NCI-H69 (cell line): ENCODE measurements at places on chromosomes 4 and X.
A peak's percentile ranks its signal among the peaks of the same experiment; 100 is the strongest.

GRCh38 chr4:85393201-85393600, 81.7 kb upstream of the ARHGAP24 start:
- DNase-seq: no peak

DNA sequence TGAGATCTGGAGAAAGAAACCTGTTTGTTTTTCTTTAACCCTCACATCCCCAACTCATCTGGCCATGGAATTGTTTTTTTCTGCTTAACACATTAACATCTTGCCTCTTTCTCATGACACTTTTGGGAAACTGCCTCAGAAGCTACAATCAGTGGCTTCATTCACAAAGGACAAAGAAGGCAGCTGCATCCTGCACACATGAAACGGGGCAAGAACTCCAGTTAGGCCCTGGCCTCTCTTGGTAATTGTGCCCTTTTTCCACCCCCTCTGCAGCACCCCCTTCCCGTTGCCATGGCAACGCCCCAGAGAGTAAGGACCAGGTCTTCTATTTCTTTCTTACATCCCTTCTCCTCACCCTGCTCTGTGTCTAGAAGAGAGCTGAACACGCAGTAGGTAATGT, 103.4 kb downstream of the PDGFRA start:
- DNase-seq: no peak

- peak; percentile 82 for DNase-seq
Measured at GRCh38 chr4:140018931-140019618, 134.9 kb downstream of the MAML3 start.

DNA sequence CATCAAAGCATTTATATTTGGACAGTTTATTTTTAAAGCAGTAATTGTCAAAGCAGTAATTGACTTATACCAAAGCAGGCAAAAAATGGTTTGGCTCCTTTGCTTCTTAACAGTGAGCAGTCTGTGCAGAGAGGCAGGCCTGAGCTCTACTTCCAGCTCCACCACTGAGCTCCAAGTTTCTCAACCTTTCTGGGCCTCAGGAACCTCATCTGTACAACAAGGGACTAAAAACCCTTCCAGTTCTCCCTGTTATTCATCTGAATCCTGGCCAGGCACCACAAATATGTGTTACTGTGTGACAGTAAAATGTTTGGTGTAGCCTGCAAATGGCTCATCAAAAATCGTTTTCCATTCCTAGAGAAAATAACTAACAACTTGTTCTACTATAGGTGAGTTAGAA, 88.7 kb upstream of the TTC29 start:
- DNase-seq: no peak

DNA sequence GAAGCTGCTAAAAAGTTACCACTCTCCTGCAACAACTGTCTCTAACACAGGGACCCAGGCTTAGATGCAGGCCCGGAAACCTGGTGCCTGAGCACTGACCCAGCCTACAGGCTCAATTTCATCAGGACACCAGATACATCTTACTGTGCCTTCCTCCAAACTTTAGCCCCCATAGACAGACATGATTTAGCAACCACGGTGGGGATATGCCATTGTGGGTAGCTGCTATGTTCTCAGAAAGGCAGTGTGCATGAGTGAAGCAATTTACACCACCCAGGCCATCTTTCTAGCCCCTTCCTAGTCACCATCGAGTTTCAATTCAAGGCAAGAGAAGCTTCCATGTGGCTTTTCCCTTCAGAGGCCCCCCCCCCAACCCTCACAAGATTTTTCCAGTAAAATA, 2.7 kb downstream of the HS3ST1 start:
- DNase-seq: peak; percentile 7

- DNase-seq: no peak
Measured at GRCh38 chr4:182695842-182696241, 221.3 kb downstream of the DCTD start.

DNA sequence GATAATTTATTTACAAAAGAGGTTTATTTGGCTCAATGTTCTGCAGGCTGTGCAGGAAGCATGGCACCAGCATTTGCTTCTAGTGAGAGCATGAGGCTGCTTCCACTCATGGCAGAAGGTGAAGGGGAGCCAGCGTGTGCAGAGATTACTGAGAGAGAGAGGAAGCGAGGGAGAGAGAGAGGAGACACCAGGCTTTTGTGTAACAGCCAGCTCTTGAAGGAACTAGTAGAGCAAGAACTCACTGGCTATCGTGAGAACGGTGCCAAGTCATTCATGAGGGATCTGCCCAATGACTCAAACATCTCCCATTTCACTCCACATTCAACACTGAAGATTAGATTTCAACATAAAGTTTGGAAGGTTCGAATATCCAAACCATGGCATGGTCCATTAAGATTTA, 12.7 kb downstream of the GUCY1A1 start:
- no peak for DNase-seq

DNA sequence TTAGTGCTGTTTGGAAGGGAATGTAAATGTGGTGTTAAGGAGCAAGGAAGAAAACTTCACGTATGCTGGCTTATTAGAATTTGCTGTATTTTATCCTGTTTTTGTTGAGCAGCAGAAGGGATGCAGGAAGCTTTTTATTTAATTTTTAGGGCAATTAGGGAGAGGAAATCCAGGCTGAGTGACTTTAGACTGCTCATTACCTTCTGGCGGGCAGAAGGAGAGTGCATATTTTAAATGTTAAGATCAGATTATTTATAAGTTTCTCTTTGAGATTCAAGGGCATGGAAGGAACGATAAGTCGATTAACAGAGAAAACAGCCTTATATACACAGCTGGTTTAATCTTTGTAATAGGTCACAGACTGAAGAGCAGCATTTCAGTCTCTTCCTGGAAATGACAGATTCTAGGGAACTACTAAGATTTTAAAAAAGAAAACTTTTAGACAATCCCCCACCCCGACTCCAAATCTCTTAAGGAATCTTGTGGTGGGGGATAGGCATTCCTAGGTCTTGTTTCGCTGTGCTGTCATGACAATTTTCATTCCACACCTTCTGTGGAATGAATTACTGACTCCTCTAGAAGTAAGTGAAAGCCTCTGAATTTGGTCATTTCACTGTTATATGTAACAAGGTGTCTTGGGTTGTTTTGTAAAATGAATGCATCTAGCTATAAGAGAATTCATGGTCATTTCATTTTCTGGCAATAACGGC, 402.5 kb downstream of the RAPGEF2 start:
- no peak for DNase-seq

GRCh38 chr4:74830928-74831327, 36.6 kb upstream of the BTC start:
- DNase-seq: no peak

DNA sequence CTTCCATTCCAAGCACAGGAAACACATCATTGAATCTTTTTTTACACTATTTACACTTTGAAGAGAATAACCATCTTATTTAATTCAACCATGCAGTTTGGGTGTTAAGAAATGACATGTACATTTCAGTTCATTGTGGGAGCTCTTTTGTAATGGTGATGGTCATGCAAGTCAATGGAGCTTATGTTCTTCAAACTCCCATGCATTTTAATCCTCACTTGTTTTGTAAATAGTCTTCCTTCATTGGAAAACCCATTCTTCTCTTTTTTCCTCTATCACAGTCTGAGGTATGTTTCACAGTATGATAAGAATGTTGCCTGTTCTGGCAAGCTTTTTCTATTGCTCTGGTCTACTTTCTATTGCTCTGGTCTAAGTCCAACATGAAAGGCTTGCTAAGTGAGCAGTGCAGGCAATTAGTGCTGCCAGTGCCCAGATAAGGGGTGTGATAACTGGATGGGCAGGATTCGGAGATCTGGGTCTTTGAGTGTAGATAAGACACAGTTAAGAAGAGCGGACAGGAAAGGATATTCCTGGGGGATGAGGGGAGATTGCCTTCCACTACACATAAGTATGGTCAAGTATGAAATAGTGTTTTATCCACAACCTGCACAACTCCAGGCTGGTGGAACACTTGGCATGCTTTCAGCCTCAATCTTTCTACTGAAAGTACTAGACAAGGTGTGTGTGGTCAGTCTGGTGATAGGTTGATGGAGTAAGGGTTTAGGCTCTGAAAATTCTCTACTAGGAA, 17.1 kb downstream of the AFP start:
- no peak for DNase-seq

- no peak for DNase-seq
Measured at GRCh38 chrX:848386-848785, 217.8 kb downstream of the SHOX start.

DNA sequence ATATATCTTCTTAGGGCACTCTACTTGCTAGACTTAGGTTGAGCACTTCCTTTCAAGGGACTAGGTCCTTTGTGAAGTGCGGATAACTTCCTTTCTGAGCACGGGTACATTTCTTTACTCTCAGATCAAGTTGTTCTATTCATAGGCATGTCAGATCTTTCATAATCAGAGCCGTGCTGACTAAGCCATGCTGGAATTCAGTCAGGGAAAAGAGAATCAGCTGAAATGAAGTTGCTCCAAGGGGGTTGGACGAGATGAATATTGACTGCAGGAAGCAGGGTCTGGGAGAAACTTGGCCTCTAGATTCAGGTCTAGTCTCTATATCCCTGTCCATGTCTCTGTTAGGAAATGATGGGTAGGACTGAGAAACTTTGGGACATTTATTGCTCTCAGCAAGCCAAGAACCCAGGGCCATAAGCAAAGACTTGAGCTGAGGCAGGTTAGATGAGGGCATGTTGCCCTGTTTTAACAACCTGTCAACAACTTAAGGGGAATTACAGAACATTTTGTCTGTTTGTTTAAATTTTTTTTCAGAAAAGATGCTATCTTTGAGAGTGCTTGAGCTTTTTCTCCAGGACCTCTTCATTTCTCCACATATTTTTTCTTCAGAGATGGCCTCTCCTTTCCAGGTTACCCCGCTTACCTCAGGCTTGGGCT, 28.3 kb downstream of the AREG start:
- DNase-seq: no peak

- no peak for DNase-seq
Measured at GRCh38 chr4:156419080-156419685, 465.5 kb upstream of the CTSO start.
